Urinary bladder (tissue), 4 donors: ENCODE measurements at places on chromosomes 1 and 21. TPM values are rescaled to one million over a fixed set of nuclear protein-coding genes. Genes with fewer than 3 reads are reported as not detected.

- DNase-seq: no peak
These were observed 514 bp downstream of the AGL start for GRCh38 chr1:99850459-99851291.

DCST2 gene
- 0.53 TPM for total RNA-seq

CDC14A gene
- 29.1 TPM for total RNA-seq

GRCh38 chr1:96464066-96464465 lies 257.5 kb upstream of the PTBP2 start:
- peak; percentile 20 for DNase-seq

GRCh38 chr1:16293538-16293937 lies 56.6 kb upstream of the CPLANE2 start:
- no peak for DNase-seq

DNA sequence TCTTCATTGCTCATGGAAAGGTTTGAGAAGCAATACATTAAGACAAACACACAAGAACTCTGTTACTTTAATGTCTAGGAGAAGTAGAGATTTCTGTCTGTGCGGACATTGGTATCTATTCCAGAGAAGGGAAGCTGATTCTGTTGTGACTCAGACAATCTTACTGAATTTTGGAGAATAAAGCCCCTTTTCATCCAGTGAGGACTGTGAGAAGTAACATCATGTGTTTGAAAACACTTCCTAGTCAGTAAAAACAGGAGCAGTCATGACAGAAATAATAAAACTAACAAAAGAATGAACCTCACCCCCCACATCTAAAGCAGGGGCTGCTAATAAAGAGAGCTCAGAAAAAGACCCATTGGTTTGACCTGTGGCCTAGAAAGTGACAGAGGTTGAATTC lies 46.6 kb downstream of the NEK7 start:
- no peak for DNase-seq

MPC2 gene
- 41.7 TPM for total RNA-seq

LDLRAD1 gene
- not detected for total RNA-seq

GRCh38 chr1:36248250-36248894 lies 24.1 kb downstream of the THRAP3 start:
- no peak for DNase-seq

CNTN2 gene
- 2.1 TPM for total RNA-seq

DNA sequence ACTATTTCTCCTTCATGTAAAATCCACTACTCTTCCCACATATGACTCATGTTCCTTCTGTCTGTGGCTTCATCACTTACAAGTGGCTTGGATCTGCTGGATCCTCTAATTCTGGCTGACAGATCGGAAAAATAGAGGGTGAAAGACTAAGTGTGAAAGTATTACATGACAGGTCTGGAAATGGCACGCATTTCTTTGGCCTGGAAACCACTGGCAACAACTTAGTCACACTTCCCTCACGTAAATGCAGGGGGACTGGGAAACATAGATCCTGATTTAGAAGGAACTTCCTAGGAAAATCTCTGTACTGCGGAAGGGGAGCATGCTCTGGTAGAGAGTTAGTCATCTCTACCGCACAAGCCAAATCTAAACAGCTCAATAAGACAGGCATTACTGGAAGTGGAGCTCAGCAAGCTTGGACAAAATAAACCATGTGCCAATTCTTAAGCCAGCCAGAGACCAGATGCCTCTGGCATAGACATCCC lies 305.4 kb upstream of the PTBP2 start:
- DNase-seq: no peak

GRCh38 chr21:46557919-46558392 lies 46.9 kb downstream of the S100B start:
- no peak for DNase-seq

DNA sequence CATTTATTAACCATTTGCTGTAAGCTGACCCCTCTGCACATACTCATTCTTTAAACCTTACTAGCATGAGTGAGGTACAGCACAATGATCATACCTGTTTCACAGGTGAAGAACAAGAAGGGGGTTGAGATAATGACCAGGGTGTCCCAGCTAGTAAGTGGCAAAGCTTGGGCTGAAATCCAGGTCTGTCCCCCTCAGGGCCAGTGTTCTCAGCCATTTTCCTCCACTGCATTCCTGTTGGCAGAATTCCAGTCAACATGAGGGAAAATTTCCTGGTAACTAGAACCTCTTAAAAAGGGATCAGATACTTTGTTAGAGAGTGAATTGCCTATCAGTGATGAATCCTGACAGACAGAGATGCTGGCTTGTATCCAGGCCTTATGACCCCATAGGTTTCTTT lies 48.1 kb downstream of the SPATA46 start:
- no peak for DNase-seq

DNA sequence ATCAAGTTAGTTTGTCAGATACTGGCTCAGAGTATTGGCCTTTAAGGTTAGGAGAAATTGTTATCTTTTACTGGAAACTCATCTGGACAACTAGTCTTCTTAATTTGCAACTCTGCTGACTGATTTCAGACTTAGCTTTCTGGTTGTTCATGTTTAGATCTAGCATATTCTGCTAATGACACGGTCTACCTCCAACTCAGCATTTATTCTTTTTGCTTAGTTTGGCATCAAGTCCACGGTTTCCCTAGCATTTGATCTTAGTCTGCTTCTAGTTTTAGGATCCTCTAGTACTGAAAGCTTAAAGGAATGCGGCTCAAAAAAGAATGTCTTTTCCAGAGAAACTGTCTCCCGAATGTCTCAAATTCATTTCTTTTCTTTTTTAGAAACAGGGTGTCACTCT lies 75.6 kb upstream of the SLFNL1 start:
- no peak for DNase-seq

DNA sequence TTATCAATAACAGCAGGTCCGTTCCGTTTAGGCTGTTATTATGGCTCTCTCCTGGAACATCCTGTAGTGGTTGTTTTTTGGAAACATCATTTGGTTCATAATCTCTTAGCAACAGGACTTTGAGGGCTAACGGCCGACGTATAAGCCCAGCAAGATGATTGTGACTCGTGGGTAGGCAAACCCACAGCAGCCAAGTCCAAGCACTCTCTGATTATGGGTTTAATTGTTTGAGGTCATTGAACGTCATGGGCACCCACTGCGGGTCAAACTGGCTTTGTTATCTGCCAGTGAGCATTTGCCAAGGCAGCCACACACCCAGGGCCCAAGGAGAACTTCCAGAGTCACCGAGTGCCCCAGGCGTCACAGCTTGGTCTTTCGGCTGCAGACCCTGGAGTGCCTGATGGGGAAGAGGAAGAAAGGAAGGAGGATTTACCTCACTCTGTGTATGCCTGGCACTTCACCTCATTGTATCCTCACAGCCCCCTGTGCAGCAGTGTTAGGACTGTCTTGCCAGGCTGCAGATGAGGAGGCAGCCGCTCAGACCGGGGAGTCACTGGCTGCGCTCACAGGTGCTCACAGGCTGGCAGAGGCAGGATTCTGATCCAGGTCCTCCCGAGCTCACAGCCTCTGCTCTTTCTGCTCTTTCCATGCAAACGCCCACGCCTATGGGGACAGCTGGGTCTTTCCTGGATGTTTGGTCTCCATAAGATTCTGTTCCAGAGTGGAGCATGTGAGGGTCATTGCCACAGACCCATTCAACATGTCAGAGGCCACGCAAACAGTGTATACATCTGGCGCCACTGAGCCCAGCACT lies 30.8 kb upstream of the EPS8L3 start:
- no peak for DNase-seq

GRCh38 chr1:225774281-225775147 lies 3.1 kb upstream of the SRP9 start:
- DNase-seq: no peak

DNA sequence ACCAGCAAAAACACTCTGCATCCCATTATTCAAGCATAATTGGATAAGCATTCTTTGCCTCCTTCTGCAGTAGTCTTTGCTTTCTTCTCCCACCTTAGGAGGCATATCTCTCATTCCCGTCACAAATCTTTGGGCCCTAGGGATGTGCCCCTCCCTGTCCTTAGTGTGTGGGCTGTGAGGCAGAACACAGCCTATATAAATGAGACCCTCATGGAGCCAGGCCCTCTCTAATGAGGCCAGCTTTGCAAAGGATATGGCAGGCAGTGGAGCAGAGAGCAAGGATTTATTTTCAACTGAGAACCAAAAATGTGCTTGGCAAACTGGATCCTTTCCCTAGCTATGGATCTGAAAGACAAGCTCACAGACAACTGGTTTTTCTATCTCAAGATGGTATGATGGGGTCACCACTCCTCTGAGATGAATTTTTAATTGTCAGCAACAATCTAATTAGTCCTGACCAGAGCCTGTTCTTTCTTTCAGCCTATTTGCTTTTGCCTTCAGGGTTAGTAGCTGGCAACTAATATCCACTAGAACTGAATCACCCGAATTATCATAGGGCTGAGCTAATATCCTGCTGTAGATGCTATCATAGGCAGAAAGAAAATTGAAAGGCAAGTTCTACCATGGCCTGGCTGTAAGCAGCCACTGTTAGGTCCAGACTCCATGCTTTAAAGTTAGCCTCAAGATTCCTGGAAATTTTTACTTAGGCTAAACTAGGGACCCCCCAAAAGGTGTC lies 134.2 kb downstream of the SYT2 start:
- no peak for DNase-seq

GRCh38 chr21:30306884-30307283 lies 13.2 kb downstream of the KRTAP26-1 start:
- DNase-seq: no peak

GRCh38 chr1:33025180-33025569 lies 11.5 kb downstream of the AK2 start:
- DNase-seq: no peak

HPDL gene
- 0.74 TPM for total RNA-seq

DNA sequence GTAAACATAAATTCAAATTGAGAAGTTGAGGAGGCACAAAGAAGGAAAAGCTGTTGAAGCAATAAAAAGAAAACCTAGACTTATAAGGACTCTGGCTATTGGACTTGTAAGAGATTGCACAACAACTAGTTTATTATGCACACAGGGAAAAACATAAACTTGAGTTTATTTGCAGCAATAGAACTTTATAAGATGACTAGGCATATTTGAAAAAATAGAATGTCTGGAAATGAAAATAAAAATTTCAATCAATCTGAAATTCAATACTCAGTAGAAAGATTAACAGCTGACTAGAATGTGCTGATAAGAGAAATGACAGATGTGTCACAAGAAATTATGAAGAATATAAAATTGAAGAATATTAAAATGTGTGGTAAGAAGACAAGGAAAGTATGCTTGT lies 505.4 kb upstream of the ZP4 start:
- no peak for DNase-seq

CTSS gene
- 44.8 TPM for total RNA-seq

DNA sequence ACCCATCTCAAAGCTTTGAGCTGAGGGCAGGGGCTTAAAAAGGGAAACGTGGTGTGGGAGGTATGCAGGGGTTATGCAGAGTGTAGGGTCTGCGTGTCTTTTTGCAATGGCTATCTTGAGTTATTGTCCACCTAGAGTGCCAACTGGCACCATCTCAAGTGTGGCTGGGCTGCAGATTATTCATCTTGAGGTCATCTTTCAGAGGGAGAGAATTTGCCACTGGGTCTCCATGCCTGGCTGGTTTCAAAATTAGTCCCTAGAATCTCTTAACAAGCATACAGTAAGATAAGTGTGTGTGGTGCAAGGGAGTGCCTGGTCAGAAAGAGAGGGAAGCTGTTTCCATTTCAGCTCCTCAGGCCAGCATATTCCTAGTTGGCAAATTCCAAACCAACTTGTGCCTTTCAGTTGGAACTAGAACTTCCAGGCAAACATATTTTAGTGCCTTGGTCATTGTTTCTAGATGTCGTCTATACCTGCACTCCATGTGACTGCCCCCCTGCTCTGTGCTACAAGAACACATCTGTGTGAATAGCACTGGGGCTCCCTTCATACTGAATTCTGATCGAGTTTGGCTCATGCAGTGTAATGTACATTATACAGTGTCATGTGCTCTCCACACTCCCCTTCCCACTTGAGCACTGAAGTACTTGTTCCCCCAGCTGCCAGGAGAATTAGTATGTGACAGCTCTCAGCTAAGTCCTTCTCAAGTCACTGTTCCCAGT lies 5.0 kb upstream of the OR2T8 start:
- no peak for DNase-seq

NR1I3 gene
- total RNA-seq: not detected

CA14 gene
- total RNA-seq: 0.37 TPM

GRCh38 chr1:29853716-29854330 lies 617.5 kb downstream of the PTPRU start:
- DNase-seq: no peak

GRCh38 chr1:119251751-119252150 lies 111.3 kb upstream of the WARS2 start:
- no peak for DNase-seq

DNA sequence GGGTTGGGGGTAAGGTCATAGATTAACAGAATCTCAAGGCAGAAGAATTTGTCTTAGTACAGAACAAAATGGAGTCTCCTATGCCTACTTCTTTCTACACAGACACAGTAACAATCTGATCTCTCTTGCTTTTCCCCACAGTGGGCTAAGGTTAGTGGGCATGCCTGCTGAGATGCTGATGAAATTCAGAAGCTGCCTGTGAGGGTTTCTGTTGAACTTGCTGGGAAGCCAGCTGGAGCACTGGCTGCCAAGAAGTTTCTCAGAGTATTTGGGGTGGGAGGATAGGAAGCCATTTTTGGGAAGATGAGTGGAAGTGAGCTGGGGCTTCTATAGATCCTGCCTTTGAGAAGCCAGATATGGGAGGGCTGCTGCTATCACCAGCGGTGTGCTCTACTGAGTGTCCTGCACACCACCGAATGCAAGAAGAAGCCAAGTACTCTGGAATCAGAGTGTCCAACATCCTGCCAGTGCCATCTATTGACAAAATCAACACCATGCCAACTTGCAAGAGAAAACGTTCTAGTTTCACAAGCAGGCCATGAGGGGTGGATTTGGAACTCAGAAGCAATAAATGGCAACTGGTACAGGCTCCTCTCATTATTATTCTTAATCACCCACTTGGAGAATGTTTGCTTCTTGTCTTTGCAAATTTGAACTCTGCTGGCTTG lies 102.7 kb downstream of the PTPRU start:
- DNase-seq: no peak

FAM110D gene
- total RNA-seq: 1.6 TPM

- no peak for DNase-seq
These were observed 7.7 kb downstream of the PCP4L1 start for GRCh38 chr1:161266202-161266601.

ADAM15 gene
- total RNA-seq: 38.3 TPM

COL24A1 gene
- total RNA-seq: 13.7 TPM

GRCh38 chr1:82392513-82392912 lies 591.8 kb downstream of the ADGRL2 start:
- DNase-seq: no peak

TAS1R3 gene
- total RNA-seq: 0.48 TPM

DNA sequence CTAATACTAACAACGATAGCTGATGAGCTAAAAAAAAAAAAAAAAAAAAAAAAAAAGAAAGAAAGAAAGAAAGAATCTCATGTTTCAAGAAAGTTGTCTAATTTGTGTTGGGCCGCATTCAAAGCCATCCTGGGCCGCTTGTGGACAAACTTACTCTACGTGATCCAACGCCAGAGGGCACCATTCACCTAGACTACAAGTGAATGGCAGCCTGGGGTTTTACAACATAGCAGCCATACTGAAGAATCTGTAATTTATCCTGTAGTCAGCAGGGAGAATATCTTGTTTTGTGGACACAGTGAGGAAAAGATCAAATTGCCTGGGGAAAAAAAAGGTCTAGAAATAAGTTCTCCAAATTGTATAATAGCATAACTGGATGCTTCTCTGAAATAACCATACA lies 47.0 kb downstream of the CYP2J2 start:
- DNase-seq: peak; percentile 42

- DNase-seq: no peak
These were observed 42.0 kb downstream of the CXADR start for GRCh38 chr21:17554679-17555465.

GRCh38 chr1:215720126-215720525 lies 153.0 kb downstream of the KCTD3 start:
- DNase-seq: no peak

- no peak for DNase-seq
These were observed 147.4 kb downstream of the TENT5C start for GRCh38 chr1:117753232-117753631.

ZNF124 gene
- total RNA-seq: 116 TPM
